Amniotic stem cell (primary cell): ENCODE measurements at places on chromosomes 11 and 22.
A peak's percentile ranks its signal among the peaks of the same experiment; 100 is the strongest.

- DNase-seq = no peak
Measured at GRCh38 chr11:45362636-45363035, 76.5 kb upstream of the SYT13 start.

DNA sequence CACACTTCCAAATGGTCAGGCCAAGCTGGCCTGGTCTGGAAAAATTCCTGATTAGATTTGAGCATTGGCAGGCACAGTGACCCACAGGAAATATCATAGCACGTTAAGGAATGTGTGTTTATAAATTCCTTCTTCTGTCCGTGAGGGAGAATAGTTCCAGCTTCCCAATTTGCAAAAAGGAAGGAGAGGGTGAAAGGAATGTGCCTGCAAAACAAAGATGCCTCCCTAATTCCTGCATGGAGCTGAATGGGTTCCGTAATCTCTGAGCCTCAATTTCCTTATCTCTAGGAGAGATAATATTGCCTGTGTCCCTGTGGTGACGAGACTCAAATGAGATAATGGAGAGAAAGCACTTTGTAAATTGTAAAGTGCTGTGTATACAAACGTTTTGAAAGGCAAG, 105.1 kb downstream of the FEZ1 start:
- no peak for DNase-seq

- DNase-seq = no peak
Measured at GRCh38 chr11:8038393-8038792, 42.6 kb upstream of the TUB start.

- no peak for DNase-seq
Measured at GRCh38 chr22:19121631-19122142, 525 bp downstream of the DGCR2 start.

GRCh38 chr11:86459682-86460460, 85.2 kb downstream of the CCDC81 start:
- peak; percentile 26 for DNase-seq

- DNase-seq = no peak
Measured at GRCh38 chr11:85913513-85913912, 58.3 kb downstream of the CCDC83 start.

GRCh38 chr11:111177037-111177871, 68.3 kb upstream of the POU2AF2 start:
- DNase-seq = no peak

GRCh38 chr11:45739866-45740265, 65.1 kb upstream of the SLC35C1 start:
- DNase-seq = no peak

DNA sequence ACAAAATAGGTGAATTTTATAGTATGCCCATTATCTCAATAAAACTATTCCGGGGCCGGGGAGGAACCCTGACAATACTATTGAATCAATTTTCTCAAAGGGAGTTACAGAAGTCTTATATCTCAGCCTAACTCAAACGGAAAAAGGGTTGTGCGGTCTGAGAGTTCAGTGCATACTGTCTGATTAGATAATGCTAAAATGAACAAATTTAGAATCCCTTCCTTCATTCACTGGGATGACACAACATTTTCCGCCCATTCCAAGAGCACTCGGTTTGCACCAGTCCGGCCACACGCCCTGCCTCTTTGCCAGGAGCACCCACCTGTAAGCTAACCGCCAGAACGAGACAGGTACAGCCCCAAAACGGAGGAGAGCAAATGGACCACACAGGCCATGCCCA, 50.0 kb upstream of the NFRKB start:
- no peak for DNase-seq

- DNase-seq = no peak
Measured at GRCh38 chr11:46280706-46281105, 3.2 kb downstream of the CREB3L1 start.

- no peak for DNase-seq
Measured at GRCh38 chr11:108226036-108226435, 3.2 kb downstream of the ATM start.

- DNase-seq = no peak
Measured at GRCh38 chr11:121652971-121653370, 200.2 kb upstream of the SORL1-AS1 start.

DNA sequence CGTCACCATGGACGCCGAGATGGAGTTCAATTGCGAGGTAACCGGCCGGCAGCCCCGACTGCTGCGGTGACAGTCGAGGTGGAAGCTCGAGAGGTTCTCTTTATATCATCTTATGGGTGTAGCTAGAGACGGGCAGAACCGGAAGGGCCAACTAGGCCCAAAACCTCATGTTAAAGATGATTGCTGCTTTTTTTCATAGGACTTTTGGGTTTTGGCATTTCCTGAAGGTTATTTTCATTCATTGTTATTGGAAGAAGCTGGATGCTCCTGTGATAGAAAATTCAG, 585 bp downstream of the NF2 start:
- no peak for DNase-seq

DNA sequence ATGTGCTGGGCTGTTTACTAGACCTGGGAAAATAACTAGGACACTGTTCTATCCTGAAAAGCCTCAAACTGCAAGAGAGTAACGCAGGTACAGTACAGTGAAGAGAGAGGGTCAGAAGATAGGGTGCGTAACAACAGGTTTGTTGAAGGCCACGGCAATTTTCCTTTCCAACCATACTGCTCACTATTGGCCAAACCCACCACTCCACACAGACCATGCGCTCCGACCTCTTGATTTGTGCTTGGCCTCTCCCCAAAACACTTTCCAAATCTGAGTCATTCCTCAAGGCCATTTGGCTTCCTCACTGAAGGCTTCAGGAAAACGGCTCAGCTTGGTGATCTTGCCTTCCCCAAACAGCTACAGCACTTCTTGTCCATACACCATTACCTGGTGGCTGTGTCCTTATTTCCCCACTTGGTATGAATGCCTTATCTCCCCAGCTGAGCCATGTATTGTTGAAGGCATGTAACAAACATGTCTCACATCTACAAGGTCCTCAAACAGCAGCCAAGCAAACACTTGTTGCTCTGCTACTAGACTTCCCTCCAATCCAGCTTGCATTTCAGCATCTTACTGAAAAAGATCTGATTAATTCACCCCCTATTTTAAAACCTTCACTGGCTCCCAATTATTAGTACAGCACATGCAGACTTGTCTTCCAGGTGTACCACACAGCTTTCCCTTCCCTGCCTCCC, 40.9 kb downstream of the TCF20 start:
- no peak for DNase-seq

GRCh38 chr11:9703280-9703679, 39.4 kb downstream of the SWAP70 start:
- DNase-seq = no peak

- DNase-seq = no peak
Measured at GRCh38 chr22:32744176-32744959, 57.1 kb upstream of the TIMP3 start.

DNA sequence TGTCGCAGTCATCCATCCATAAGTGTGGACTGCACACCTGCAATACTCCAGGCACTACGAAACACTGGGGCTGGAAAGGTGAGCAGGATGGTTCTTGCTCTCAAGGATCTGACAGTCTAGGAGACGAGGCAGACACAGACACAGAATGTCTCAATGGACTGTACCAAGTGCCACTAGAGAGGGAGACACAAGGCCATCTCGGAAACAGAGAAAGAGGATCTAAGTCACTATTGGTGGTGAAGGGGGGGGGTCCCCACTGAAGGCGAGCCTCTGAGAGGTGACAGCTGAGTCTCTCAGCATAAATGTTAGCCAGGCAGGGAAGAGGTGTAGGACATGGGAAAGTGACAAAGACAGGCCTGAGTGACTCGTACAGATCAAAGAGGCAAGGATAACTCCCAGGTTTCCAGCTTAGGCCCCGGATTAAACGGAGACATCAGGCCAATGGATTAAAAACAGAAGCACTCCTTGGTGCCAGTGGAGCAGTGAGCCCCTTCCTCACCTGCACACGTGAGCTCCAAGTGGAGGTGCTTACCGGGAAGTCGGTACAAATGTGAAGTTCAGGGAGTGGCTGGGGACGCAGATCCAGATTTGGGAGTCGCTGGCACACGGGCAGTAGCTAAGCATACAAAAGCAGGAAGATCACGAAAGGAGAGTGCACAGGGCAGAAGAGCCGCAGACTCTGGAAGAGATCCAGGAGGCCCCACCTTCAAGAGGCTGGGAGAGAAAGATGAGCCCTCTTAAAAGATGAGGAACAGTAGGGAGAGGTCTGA, 117.2 kb downstream of the MICAL3 start:
- DNase-seq = no peak

DNA sequence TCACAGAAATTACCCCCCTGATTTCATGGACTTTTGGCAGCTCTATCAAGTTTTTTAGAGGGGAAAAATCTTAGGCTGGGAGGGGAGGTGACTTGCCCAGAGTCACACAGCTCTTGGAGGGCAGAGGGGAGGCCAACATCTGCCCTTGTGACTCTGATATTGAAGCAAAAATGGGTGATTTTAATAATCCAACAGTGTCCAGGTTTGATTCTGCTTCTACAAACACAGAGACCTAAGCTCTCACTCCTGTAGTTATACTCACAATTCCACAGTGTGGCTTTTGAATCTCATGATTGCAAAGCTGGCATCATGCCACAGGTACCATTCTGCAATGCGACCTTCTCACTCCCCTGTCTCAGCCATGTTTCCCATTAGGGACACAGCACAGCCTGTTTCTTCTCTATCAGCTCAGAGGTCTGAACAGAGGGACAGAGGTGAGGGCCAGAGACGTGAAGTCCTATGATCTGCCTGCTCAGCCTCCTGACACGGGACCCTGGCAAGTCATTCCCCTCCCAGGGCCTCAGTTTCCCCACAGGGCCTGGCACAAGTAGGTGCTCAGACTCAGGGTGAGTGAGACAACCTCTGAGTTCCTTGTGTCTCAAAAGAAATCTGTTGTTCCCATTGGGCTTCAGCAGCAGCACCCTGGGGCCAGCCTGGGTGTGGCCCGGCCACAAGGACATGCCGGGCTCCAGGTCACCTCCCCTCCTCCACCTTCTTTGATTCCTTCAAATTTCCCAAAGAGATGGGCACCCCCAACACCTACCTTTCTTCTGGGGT, 766 bp downstream of the APOL2 start:
- no peak for DNase-seq

DNA sequence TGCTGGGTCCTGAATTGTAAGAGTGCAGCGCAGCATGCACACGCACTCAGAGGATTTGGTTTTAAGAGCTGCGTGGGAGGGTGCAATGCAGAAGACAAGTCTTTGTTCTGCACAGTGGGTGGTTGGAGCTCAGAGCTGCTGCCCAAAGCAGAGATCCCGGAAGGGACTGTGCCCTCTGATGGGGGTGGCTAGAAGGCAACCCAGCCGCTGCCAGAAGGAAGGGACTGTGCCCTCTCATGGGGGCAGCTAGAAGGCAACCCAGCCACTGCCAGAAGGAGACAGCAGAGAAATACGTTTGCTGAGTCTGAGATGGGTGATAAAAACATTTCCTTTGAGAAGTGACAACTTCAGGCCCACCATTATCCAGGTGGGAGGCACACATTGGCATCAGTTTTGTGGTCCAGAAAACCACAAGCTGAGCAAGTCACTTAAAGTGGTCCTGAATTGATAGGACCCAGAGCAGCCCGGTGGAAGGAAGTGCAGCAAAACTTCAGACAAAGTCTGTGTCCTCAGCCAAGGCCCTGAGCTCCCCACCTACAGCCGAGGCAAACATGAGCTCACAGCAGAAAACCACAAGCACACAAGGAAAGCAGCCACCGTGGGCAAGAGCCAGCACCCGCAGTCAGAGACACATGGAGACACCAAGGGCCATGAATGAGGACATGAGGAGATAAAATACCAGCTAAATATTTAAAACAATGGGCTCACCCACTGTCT, 4.3 kb downstream of the KRTAP5-6 start:
- no peak for DNase-seq

DNA sequence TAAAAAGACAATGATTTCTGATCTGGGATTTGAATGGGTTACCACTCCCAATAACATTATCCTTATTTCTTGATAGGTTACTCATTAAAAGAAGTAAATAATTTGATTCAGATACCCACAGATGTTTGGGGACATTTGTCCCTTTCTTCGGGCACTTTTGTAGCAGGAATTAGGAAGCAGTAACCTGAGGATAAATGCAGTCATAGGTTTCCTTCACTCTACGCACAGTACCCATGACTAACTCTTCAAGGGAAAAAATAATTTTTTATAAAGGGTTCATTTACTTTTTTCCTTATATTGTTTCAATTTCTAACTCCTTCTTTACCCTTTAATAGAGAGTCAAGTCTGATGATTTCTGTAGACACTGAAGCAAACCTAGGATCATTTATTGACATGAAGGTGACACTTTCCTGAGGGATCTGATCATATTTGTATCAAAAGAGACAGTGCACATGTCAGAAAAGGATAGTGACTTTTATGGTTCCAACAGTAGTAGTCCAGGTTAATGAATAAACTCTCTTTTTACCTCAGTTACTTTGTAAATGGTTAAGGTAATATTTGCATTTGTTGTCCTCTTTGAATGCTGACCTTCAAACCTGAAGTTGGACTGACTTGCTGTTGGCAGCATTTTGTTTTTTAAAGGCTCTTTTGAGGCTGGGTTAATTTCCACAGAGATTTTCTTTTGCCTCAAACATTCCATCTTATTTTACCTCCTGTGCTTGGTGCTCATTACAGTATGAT, 1072.0 kb downstream of the LRRC4C start:
- no peak for DNase-seq

DNA sequence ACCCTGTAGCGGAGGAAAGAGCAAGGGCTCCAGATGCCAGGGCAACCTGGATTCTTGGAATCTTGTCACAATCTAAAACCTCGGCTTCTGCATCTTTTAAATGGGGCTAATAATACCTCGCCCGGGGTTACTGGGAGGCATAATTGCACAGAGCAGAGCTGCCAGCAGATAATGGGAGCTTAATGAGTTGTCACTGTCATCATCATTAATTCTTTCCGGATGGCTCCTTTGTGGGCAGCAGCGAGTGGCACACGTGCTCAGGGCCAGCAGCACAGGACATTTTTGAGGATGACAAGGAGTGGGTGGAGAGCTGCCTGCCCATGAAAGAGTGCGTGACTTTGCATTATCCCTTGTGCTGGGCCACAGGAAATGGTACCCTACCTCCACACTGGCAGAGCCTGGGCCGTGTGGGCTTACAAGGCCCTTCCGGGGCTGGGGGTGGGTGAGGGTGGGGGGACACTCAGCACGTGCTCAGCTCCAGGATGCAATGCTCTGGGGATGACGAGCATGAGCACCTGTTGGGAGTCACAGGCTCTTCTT, 5.7 kb downstream of the PDGFB start:
- no peak for DNase-seq

GRCh38 chr11:95078526-95078925, 11.1 kb upstream of the ENDOD1 start:
- DNase-seq = no peak

- peak; percentile 20 for DNase-seq
Measured at GRCh38 chr11:67382276-67383136, 9.1 kb upstream of the CLCF1 start.

- DNase-seq = no peak
Measured at GRCh38 chr11:129048911-129049310, 106.2 kb upstream of the TP53AIP1 start.

GRCh38 chr11:131640320-131640719, 269.9 kb downstream of the NTM start:
- no peak for DNase-seq
